Iris pigment epithelial cell (primary cell): ENCODE measurements at places on chromosomes 11 and 22.

DNA sequence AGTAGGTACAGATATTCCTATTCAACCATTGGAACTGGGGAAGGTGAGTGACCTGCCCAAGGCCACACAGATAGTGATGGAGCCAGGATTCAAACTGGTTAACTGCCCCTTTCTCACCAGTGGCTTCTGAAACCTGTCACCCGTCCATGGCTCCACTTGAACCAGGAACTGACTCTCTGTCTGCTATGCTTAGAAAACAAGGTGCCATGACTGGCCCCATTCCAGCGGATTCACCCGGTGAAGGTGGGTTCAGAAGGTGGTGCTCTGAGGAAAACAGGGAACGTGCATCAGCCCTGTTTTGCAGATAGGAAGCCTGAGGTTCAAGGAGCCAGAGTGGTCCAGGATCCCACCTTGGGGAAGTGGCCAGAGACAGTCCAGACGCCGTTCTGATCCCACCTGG, 2.6 kb upstream of the PATZ1 start:
- DNase-seq = no peak

GRCh38 chr11:118923721-118924587, 1.8 kb downstream of the BCL9L start:
- DNase-seq = peak; percentile 40

DNA sequence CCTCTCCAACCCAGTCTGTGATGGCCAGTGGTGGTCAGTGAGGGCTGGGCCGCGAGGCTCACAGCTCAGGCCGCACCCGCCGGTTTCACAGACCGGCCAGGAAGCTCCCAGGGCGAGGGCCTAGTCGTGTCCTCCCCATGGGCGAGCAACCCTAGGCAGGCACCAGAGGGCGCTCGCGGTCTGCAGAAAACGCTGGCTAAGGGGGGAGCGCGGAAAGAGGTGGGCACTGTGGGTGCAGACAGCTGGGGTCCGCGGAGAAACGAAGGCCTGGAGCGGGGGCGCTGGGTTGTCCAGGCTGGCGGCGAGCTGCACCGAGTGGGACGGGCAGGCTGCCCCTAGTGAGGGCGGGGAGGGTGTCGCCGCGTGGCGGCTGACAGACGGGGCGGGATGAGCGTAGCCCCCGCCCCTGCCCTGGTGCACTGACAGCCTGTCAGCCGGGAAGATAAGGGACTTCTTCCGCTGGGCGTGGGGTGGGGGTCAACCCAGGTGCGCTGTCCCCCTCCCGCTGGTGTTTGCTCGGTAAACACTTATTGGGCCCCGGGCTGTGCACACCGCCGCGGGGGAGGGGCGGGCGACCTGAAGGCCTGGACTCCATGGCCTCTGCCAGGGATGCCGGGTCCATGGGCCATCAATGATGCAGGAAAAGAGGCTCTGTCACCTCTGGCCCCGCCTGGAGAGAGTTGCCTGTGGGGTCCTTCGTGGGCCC, 7.5 kb downstream of the GP1BB start:
- peak; percentile 57 for DNase-seq

- DNase-seq = no peak
Observed at GRCh38 chr22:39520226-39521105, at the start of gene ATF4. TSS of gene ATF4 (plus strand) at chr22:39520562. CDS start at chr22:39521446, 884 bp downstream.

- peak; percentile 94 for DNase-seq
Observed at GRCh38 chr22:36439481-36440271, 41.8 kb downstream of the TXN2 start.

GRCh38 chr11:8732324-8732670, 49.7 kb downstream of the RPL27A start:
- no peak for DNase-seq

- peak; percentile 38 for DNase-seq
Observed at GRCh38 chr11:70099578-70100279, 21.6 kb downstream of the ANO1 start.

DNA sequence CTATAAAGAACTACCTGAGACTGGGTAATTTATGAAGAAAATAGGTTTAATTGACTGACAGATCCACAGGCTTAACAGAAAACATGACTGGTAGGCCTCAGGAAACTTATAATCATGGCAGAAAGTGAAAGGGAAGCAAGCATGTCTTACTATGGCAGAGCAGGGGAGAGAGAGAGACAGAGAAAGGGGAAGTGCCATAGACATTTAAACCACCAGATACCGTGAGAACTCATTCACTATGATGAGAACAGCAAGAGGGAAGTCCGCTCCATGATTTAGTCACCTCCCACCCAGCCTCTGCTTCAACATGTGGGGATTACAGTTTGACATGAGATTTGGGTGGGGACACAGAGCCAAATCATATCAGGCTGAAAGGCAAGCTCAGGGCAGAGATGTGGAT, 327.1 kb upstream of the DDI1 start:
- no peak for DNase-seq
